ENCODE measurements at places on chromosomes 7 and 10. TPM values are rescaled to one million over a fixed set of nuclear protein-coding genes. Genes with fewer than 3 reads are reported as not detected.

DNA sequence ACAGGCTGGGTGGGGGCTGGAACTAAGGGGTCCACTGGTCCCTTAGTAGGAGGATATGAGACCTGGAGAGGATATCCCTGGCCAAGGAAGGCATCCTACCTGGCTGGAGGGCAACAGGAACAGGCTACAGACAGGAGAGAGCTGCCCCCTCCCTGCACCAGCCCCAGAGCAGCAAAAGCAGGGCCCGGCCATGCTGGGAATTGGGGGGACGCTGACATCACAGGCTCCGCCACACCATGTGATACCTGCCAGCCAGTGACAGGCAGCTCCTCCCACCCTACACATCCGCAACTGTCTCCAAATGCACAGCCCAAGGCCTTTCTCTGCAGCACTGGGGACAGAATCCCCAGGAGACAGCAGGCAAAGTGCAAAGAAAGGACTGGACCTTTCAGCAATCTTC, 100.0 kb downstream of the EBF3 start:
- DNase-seq: no peak

The ADGRA1 gene
- total RNA-seq: 0.17 TPM

The GNAT3 gene
- total RNA-seq: not detected

GRCh38 chr10:118624747-118625146, 29.3 kb upstream of the PRLHR start:
- no peak for DNase-seq

The CRHR2 gene
- total RNA-seq: 0.19 TPM

DNA sequence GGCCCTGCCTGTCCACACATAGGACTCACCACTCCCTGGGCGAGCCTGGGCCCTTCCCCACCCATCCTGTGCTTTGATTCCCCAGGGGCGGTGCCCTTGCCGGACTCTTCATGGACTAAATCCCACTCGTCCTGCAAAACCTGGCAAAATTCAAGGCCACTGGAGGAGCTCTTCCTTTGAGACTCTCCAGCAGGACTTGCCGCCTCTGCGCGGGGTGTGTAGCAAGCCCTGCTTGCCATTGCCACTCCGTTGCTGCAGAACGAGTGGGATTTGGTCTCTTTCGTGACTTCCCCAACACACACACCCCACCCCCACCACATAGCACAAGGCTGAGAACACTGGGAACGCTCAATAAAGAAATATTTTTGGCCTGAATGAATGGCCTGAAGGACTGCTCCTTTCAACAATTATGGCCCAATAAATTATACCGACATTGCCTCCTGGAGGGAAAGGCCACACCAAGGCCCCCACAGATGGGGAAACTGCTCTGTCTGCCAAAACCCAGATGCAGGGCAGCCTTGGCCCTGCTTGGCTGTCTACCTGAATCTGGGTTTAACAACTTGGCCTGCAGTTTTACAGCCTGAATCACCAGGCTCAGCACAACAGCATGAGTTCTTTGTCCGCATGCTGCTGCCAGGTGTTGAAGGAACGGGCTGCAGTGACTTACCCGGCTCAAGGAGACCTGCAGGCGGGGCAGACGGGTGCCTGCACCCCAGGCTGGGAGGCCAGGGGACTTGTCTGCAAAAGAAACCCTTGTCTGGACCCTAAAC, 72.8 kb upstream of the KAT6B start:
- DNase-seq: no peak

DNA sequence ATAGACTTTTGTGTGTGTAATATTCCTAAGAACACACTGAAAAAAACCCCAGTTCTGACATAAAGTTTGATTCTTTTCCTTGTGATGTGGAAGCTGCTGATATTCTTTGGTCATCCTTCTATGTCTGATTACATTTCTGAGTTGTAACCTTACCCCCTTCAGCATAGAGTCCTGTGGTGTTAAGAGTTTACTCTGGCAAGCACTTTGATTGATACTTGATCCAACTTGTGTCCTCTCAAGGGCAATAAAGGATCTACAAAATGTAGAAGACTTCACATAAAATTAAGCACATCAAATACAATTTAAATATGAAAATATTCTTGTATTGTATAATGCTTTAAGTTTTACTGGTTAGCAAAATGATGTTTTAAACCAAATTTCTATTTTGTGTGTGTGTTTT, 221.7 kb upstream of the DKK1 start:
- DNase-seq: no peak

DNA sequence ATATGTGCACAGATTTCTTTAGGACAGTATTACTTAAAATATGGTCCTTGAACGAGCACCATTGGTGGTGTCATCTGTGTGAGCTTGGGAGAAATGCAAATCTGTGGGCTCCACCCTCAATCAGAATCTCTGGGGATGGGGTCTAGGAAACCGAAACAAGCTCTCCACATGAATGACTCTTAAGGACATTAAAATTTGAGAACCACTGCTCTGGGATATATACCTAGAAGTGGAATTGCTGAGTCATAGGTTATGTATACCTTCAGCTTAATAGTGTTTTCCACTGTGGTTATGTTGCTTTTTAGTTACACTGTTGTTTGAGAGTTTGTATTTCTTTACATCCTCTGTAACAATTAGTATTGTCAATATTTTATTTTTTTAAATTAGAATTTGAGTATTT, 24.0 kb downstream of the ZNRF2 start:
- DNase-seq: no peak

- DNase-seq: no peak
These were observed 154.8 kb downstream of the DGKB start for GRCh38 chr7:14747701-14748100.

DNA sequence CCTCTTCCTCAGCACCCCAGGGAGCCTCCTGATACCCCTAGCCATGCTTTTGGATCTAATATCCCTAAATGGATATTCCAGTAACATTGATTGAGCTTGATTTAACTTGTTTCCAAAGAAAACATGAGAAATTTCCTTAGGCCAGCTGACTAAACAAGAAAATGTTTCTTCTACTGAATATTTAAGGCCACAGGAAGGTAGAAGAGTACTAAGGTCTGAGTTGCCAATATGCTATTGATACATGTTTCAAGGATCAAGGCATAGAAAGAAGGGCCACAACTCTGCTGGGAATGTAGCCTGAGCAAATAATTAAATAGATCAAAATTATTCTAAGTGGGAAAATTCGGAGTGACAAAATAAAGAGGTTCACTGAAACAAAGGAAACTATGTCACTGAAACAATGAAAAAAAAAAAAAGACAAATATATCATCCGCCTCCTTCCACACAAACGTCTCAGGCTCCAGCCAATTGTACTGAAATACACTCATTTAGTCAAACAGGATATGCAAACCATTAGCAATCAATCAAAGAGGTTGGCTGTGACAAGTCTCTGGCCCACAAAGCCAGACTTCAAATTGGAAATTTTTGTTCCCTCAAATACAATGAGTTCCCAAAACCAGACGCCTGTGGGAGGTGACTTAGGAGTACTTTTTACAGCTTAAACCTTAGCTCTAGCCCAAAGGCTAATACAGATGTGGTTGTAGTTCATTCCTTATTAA, 396.2 kb downstream of the HTR7 start:
- no peak for DNase-seq

The MYH16 gene
- not detected for total RNA-seq

DNA sequence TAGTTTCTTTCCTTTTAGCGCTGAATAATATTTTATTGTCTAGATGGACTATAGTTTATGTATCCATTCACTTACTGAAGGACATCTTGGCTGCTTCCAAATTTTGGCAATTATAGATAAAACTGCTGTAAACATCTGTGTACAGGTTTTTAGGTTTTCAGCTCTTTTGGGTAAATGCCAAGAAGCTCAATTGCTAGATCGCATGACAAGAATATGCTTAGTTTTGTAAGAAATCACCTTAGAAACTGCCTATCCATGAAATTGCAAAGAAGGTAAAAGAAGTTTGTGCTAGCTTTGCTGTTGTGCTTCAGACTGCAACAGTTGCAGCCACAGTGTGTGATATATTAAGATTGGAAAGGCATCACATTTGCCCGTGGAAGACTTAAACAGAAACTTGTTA, 103.2 kb upstream of the TNS3 start:
- no peak for DNase-seq

The IL2RA gene
- not detected for total RNA-seq

DNA sequence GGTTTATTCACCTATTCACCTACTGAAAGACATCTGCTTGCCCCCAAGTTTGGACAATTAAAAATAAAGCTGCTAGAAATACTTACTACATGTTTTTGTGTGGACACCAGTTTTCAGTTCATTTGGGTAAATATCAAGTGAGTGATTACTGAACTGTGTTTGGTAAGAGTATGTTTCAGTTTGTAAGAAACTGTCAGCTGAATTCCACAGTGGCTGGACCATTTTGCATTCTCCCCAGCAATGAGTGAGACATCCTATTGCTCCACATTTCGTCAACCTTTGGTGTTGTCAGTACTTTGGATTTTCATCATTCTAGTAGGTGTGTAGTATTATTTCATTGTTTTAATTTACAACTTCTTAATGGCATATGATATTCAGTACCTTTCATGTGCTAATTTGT, 17.4 kb upstream of the IKZF1 start:
- no peak for DNase-seq

- no peak for DNase-seq
These were observed 552 bp downstream of the SLC25A16 start for GRCh38 chr10:68526634-68527307.

The TMEM196 gene
- total RNA-seq: 0.07 TPM

The SHOC2 gene
- total RNA-seq: 30.2 TPM

GRCh38 chr10:77498210-77498609, 139.4 kb downstream of the KCNMA1 start:
- DNase-seq: no peak

DNA sequence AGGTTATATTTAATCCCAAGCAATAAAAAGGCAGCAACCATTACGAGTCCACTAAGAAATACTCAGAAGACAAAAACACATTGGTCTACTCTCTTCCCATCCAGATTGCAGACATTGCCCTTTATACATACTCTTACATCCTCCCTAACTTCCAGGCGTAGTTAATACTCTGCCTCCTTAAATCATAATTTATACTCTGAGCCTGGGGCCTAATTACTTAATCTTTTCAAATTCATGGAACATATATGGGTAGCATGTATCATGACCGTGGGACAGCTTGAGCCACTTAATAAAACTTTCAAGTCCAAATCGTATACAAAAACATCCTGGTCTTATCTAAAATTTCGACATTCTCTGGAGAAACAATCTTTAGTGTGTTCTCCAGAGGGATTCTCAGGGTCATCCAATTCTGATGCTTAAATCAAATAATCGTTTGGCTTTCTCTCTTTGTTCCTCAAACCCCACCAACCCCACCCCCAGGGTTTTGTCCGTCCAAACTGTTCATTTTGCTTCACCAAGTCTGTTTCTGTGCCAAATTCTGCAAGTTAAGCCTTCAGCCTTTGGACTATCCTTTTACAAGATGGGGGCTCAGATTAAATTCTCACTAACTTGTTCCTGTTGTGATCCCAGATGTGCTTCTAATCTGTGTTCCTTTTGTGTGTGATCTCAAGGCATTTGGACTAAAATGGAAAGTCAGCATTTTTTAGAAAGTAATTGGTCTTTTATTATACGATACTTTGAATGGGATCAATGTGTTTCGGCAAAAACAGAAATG, 86.4 kb downstream of the ADAM12 start:
- DNase-seq: no peak

The C10orf105 gene
- 0.48 TPM for total RNA-seq

- DNase-seq: no peak
These were observed 100.0 kb upstream of the KCNMA1 start for GRCh38 chr10:77737608-77738007.

GRCh38 chr7:156034397-156034796, 222.1 kb upstream of the SHH start:
- no peak for DNase-seq

The PRSS37 gene
- total RNA-seq: not detected

DNA sequence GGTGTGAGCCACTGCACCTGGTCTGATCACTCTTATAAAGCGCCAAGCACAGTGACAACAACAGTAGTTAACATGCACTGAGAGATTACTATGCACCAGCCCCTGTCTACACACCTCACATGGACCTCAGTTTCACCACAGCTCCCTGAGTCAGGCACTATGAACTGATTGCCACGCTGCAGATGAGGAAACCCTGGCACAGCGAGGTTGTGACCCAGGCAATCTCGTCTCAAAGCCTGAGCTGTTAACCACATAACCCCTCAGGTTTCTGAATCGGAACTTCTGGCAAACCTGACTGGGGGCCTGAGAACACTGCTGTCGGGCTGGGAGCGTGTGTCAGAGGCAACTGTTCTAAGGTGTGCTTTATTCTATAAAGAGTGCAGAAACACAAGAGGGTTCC, 150.8 kb downstream of the RNF216 start:
- DNase-seq: no peak

DNA sequence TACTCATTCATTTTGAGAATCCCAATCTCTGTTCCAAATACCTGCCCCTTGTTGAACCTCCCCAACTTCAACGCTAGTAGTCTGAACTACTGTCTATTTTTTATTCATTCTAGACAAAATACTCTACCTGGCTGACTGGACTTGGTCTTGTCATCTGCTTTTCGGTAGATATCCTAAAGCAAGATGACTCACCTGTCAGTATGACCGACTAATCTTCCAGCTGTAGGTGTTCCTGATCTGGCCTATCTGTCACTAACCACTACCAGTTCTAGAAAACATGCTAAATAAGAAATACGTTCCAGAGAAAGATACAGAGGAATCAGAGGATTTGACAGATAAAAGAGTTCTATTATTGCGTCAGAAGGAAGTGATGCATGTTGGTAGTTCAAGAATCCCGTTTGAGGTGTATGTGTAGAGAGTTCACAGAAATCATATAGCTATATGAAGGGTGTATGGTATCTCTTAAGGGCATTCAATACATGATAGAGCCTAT, 81.1 kb downstream of the IDE start:
- no peak for DNase-seq

The ACBD7 gene
- 17.8 TPM for total RNA-seq

The OR13A1 gene
- not detected for total RNA-seq

- no peak for DNase-seq
These were observed 365.8 kb upstream of the NPVF start for GRCh38 chr7:25594122-25594521.

DNA sequence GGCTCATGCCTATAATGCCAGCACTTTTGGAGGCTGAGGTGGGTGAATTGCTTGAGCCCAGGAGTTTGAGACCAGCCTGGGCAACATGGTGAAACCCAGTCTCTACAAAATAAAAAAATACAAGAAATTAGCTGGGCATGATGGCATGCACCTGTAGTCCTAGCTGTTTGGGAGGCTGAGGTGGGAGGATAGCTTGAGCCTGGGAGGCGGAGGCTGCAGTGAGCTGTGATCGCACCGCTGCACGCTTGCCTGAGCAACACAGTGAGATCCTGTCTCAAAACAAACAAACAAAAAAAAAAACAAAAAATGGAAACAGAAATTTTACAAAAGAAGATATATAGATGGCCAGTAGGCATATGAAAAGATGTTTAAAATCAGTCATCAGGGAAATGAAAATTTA, 57.1 kb downstream of the PTEN start:
- DNase-seq: no peak

The ZPBP gene
- total RNA-seq: not detected

GRCh38 chr7:92133737-92134270, 473 bp downstream of the CYP51A1 start:
- DNase-seq: peak; percentile 98

- no peak for DNase-seq
These were observed 16.7 kb downstream of the INPP5A start for GRCh38 chr10:132554053-132554990.

The MLXIPL gene
- 9.4 TPM for total RNA-seq
